Kidney tubule cell (primary cell): ENCODE measurements at places on chromosomes 2 and 18.
A peak's percentile ranks its signal among the peaks of the same experiment; 100 is the strongest.

DNA sequence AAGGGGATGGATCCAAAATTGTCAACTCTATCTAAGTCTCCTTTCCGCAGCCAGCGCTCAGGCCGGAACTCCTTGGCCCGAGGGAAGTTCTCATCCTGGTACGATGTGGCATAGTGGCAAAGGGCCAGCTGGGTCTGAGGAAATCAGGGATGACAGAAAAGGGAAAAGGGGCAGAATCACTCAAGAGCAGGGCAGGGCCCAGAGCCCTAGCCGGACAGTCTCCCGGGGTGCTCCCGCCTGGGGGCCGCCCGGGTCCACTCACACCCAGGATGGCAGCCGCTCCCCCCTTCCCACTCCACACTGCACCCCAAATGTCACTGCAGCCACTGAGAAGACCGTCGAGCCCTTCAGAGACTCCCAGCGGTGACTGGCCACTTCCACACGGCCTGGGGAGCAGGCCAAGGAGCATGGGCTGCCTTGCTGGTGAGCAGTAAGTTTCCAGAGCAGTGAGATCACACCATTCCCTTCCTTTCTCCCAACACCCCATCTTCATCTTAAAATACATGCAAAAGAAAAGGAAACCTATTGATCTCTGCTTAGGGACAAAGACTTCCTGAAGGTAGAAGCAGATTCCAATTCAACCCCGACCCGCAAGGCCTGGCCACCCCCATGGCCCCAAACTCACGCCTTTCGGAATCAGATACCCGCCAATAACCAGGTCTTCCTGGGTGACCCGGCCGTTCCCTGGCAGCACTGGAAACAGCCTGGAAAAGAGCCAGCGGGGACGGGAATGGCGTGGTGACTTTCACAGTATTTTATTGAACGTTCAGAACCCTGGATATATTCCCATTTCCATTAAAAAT is 26.7 kb downstream of the CYP27C1 start:
- no peak for DNase-seq

- DNase-seq: no peak
Observed at GRCh38 chr2:19728125-19728524, 173.7 kb downstream of the TTC32 start.

GRCh38 chr2:44954447-44954888 is 13.0 kb downstream of the SIX3 start:
- no peak for DNase-seq

DNA sequence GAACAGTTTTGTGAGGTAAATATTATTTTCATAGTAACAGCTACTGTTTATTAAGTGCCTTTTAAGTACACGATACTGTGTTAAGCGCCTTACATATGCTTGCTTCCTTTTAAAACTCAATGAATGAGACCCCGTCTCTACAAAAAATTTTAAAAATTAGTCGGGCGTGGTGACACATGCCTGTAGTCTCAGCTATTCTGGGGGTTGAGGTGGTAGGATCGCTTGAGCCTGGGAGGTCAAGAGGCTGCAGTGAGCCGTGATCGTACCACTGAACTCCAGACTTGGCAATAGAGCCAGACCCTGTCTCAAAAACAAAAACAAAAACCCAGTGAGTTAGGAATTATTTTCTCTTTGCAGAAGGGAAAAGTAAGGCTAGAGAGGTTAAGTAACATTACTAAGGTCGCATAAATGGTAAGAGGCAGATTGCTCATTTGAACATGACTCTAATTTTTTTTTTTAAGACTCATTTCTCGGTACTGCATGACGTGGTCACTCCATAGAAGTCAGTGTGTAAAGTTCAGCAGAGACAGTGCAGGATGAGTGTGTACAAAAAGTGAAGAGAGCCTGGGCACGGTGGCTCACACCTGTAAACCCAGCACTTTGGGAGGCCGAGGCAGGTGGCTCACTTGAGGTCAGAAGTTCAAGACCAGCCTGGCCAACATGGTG is 1.1 kb downstream of the METAP1D start:
- no peak for DNase-seq

DNA sequence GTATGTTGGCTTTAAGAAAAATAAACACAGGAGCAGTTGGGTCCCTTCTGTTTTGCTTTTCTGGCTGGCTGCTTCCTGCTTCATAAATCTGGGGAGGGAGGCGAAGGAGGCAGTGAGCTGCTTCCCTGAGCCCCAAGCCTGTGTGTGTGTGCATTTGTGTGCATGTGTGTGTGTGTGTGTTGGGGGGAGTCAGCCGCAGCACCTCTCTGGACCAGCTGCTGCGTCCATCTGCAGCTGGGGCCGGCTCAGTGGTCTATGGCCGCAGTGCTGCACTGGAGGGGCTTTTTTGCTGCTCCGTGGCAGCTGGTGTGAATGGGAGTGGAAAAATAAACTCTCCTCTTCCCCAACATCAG is 192.3 kb downstream of the RNF144A start:
- DNase-seq: no peak

DNA sequence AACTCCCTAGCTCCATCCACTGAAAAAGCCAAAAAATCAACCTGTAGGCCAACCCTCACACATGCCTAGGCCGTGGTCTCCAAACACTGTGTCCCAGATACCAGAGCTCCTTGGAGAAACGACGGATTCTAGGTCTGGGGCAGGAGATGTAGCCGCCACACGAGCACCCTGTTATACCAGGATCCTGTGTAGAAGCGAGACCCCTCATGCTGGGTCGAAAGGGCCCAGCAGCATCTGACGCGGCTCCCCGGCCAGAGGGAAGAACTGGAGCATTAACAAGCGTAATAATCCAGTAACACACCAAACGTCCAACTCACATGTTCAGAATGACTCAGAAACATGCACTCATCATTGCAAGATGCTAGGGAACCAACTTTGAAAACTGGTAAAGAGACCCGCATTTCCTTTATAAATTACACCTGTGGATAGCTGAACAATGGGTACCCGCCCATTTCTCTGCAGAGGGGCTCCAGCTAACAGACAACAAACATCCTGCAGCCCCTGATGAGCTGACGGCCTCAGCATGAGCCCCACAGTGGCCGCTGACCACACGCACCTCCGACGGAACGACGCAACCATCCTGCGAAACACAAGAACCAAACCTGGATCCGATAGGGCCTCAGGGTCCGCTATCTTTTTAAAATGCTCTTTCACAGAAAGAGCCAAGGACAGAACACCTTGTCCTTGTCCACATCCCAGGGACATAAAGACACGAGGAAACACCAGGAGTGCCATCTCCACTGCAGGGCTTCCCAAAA is 14.2 kb downstream of the SLC66A2 start:
- no peak for DNase-seq

DNA sequence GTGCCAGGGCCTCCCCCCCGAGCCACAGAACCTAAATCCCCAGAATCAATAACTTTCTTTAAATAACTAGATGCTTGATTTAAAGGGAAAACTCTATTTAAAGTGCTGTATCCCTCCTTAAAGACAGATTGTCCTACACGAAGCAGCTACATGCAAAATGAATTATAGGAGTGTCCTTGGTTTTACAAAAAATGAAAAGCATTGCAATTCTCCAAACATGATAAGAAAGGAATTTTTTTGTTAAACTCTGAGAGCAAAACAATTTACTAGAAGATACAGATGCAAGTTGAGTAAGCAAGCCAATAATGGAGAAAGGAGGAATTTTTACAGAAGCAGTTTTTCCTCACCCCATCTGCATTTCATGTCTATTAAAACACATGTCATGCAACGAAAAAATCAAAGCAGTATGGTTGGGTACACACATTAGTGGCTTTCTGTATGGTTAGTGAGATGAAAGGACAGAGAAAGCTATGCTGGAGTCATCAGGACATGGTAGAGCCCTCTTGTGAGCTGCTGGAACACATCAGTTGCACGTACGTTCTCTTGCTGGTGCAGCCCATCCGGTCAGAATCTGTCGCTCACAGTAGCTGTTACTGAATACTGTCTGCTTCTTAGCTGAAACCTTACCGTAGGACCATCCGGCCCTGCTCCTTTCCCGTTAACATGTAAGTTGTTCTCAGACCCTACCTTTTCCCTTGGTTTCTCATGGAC is 25.9 kb upstream of the STEAP3 start:
- no peak for DNase-seq

GRCh38 chr2:39852831-39853230 is 73.8 kb upstream of the THUMPD2 start:
- DNase-seq: no peak

GRCh38 chr2:201513271-201513670 is 61.7 kb downstream of the STRADB start:
- no peak for DNase-seq

DNA sequence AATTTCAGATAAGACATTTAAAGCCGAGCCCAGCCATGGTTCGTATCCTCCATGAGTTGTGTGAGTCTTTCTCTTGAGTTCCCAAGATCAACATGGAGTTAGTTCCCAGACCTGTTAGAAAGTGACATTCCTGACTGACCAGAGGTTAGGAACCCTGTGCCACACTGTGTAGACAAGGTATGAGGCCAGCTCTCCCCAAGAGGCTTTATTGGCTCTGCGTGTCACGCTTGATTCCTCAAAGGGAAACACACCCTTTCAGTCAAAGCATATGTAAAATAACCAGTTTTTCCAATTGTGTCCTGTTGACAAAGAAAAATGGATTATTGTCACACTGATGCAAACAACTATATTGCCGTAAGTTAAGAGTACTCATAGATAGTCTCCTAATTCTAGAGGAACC is 1.2 kb downstream of the SULT1C3 start:
- peak; percentile 19 for DNase-seq

GRCh38 chr18:35852786-35853185 is 119.7 kb upstream of the RMP24 start:
- DNase-seq: no peak

GRCh38 chr2:186946896-186947467 is 98.0 kb upstream of the ZSWIM2 start:
- no peak for DNase-seq

DNA sequence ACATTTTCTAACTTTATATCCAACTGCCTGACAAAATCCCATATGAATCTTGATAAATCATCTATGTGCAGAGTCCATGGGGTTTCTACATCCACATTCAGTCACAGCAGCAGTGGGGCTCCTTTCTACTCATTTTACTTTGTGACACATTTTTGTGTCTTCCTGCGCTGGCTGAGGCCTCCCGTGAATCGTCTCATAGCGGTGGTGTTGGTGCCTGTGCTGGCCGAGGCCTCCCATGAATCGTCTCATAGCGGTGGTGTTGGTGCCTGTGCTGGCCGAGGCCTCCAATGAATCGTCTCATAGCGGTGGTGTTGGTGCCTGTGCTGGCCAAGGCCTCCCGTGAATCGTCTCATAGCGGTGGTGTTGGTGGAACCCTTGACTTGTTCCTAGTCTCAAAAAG is 17.0 kb downstream of the SNED1 start:
- DNase-seq: no peak

- DNase-seq: no peak
Observed at GRCh38 chr2:159114835-159115234, 146.4 kb downstream of the TANC1 start.

- no peak for DNase-seq
Observed at GRCh38 chr18:77090546-77091174, 41.9 kb downstream of the MBP start.

DNA sequence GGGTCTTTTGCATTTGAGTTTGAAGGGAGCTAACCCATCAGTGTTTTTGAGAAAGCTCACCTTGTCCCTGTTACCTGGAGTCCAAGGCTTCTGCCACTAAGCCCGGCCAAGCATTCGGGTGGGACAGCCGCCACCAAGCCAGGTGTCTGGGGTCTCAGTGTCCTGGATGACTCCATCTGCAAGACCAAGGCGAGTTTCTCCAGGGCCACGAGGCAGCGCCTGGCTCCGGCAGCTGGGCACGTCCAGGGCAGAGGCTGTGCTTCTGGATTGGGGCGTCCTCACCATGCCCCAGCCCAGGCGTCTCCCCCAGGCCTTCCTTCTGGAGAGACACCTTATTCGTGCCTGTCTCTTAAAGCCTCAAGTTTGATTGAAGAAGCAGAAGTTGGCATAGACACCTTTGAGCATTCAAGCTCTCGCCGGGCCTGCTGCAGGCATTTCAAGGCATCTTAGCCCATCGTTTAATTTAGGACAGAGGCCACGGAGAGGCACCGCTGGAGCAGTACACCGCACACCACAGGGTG is 24.9 kb downstream of the MLPH start:
- no peak for DNase-seq

GRCh38 chr2:140363131-140363530 is 1582.9 kb upstream of the NXPH2 start:
- DNase-seq: no peak

DNA sequence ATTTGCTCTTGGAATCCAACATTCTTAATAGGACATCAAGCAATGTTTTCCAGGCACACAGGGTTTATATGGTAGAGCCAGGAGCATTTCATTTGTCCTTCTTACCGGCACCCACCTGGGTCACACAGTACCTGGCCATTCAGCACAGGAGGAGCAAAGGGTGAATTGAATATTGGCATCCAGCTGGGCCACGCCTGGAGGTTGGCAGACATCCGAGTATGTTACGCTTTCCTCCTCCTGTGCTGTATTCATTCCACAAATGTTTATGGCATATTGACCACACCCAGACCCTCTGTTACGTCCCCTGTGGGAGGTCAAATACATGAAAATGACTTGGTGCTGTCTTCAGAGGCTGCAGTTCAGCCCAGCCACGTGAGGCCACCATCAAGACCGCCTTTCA is 206.2 kb downstream of the RTP5 start:
- no peak for DNase-seq

DNA sequence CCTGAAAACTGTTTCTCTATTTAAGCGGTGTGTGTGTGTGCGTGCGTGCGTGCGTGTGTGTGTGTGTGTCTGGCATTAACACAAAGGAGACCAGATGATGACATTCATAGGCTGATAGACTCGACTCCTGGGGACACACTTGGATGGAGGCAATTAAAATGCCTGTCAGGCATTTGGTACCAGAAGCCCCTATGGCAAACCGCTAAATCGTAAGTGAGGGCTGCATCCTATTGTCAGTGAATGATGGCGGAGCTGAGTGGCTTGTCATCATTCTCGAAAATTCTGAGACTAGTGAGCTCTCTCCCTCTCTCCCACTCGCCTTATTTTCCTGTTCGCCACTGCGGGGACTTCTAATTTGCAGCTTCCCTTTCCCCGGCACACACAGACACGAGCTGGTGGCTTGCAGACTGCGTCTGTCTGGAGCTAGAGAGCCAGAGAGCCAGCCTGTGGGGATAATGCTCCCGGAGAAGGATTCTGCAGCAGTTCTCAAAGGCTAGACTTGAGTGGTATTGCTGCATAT is 155.4 kb downstream of the MAP2 start:
- DNase-seq: peak; percentile 9
